Activated CD4-positive, alpha-beta memory T cell treated with anti-CD3 and anti-CD28 coated beads, Interleukin-2, amount 10 ng/mL, durations not matched to agents 7 days and 5 days (primary cell): ENCODE measurements at places on chromosomes 12 and 14. TPM values are rescaled to one million over a fixed set of nuclear protein-coding genes. Genes with fewer than 3 reads are reported as not detected.

DNA sequence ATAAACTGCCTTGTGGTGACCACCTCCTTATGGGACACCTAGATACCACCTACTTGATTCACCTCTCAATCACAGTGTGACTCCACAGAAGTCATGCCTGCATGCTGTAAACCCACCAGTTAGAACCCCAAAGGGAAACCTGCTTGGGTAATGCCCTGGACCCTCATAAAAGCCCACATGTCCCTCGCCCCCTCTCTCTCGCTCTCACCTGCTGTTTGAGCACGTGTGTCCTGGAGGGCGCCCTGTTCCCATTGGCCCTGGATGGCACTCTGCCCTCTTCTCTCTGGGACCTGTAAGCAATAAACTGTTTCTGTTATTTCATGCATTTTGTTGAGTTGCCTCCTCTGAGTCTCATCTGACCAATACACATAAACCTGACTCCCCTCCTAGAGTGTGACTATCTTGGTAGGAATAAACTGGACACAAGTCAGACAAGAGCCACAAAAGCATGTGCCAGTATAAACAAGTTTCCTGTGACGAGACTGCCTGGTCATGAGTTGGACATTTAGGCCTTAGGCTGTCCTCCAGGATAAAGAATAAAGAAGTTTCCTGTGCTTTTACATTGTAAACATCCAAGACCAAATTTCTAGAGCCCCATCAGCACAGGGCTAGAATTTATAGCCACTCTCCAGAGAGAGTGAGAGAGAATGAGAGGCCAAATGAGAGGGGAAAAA, 8.6 kb downstream of the IFI27L2 start:
- no peaks in the 10 kb centered on the region for H3K36me3 ChIP-seq
- peaks cover 1% of the 10 kb centered on the region for H3K4me1 ChIP-seq
- no peak overlapping the region for H3K4me3 ChIP-seq
- peaks cover 11% of the 10 kb centered on the region for H3K27me3 ChIP-seq
- no peak for DNase-seq

DNA sequence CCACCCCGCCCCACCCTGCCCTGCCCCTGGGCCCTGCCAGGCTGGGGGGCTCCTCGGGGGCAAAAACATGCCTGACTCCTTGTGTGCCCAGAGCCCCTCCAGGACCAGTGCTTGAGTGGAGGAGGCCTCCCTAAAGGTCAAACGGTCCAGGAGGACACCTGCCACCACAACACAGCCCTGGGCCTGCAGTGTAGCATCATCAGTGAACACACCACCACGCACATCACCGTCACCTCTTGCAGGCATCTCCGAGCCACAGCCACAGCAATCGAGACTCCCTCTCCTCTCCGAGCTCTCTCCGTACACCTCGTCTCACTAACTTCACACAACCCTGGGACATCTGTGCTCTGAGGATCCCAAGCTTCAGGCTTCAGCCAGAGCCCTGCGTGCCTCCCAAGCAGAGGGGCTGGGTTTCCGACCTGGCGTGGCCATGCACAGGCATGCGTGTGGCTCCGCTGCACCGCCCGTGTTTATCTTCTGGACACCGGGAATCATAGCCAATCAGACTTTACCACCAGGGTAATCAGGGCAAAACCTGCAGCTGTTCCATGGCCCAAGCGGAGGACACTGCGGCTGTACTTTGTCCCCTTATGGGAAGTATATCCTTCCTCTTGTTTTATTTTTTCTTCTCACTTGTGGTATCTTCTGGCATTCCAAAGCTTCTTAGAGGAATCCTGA, 6.2 kb upstream of the DIO3 start:
- peaks cover 13% of the 10 kb centered on the region for H3K27me3 ChIP-seq
- H3K27ac ChIP-seq = no peak overlapping the region
- H3K4me1 ChIP-seq = no peaks in the 10 kb centered on the region
- DNase-seq = no peak
- no peaks in the 10 kb centered on the region for H3K36me3 ChIP-seq
- H3K4me3 ChIP-seq = no peak overlapping the region

DNA sequence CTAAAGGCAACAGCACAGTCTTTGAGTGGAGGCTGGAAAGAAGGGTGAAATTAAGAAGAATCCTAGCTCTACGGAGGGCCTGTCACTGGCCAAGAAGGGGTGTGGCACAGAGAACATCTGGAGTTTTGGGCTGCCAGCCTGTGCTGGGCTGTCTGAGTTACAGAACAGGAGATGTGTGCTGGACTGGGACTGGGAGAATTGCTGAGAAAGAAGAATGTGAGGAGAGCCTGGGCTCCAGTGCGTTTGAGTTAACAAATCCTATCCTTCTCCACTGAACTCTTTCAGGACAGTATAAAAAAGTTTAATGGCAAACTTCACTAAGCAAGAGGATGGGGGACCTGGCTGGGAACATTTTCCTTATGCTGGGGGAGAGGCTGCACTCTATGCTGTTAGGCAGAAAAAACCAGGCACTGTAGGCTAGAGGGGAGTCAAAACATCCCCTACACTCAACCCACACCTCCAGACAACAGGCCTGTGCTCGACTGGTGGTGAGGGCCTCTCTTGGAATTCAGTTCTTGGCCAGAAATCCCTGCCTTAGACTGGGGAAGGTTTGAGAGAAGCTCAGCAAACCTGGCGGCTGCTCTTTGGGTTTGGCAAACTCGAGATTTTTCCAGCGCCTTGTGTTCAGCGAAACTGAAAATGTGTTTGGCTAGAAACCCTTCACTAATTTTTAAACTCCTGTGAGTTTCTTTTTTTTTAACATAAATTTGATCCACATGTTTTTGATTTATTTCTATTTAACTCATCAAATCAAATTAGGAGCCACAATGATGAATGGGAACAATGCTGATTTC, 217.3 kb downstream of the MON2 start:
- peaks cover 19% of the 10 kb centered on the region for H3K27me3 ChIP-seq
- H3K36me3 ChIP-seq = no peaks in the 10 kb centered on the region
- H3K27ac ChIP-seq = no peak overlapping the region
- H3K4me1 ChIP-seq = no peaks in the 10 kb centered on the region

DNA sequence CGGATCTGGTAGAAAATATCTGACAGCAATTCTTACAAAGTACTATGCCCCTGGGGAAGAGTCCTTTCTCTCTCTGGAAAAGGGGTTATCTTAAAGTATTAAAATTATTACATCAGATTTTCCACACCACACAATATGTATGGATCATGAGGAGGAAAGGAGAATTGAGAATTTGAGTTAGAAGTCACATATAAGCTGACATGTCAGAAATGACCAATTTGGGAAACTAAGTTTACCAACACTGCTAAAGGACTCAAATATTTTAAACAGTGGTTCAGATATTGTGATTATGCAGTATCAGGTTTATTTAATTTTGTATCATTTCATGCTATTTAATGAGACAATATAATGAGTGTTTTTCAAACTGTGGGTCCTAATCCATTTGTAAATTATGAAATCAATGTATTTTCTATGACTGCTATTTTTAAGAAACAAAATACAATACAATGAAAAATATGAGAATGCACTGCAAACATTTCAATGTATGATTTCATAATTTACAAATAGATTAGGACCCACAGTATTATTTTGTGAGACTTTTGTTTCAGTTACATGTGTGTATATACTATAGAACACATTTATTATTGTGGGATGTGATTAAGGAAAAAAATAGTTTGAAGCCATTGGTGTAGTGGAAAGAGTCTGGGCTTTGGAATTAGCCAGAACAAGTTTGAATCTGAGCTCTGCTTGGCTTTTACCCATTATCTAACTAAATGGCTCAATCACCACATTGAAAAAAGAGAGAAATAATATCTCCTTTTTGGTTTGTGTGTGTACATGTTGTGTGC, 1.8 kb upstream of the INSM2 start:
- H3K36me3 ChIP-seq = no peaks in the 10 kb centered on the region
- no peak overlapping the region for H3K4me3 ChIP-seq
- H3K4me1 ChIP-seq = peaks cover 14% of the 10 kb centered on the region
- no peak for DNase-seq
- H3K27ac ChIP-seq = no peak overlapping the region

- no peaks in the 10 kb centered on the region for H3K36me3 ChIP-seq
- H3K27me3 ChIP-seq = peaks cover 15% of the 10 kb centered on the region
- DNase-seq = no peak
These were observed 28.5 kb upstream of the NTF3 start for GRCh38 chr12:5403411-5403810.

DNA sequence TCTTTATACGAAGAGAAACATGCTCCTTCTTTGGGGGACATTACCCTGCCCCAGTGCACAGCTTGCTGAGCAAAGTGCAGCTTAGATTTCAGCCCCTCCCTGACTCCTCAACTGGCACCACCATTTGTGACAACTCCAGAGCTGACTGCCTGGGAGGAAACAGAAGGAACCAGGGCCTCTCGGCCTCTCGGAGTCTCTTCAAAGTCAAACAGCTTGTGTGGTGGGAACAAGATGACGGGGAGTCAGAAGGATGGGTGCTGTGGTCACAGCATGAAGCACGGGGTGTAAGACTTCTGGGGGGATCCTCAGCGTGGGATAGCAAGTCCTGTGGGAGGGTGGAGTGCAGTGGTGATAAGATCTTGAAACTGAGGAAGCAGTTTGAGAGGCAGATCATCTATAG, 123.5 kb upstream of the BCL2L14 start:
- H3K36me3 ChIP-seq = no peaks in the 10 kb centered on the region
- H3K27ac ChIP-seq = no peak overlapping the region
- no peak for DNase-seq

DNA sequence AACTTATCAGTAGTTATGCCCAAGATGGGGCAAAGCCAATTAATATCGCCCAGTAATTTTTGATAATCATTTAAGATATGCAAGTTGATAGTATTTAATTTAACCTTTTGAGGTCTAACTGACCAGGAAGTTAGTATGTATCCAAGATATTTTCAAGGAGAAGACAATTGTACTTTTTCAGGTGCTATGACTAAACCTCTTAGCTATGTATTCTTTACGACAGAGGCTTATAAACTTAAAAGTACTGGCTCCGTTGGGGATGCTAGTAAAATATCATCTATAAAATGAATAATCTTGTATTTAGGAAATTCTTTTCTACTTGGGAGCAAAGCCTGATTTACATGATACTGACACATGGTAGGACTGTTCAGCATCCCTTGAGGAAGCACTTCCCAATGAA, 40.3 kb downstream of the TMTC3 start:
- H3K4me3 ChIP-seq = no peak overlapping the region
- H3K27me3 ChIP-seq = no peaks in the 10 kb centered on the region
- H3K36me3 ChIP-seq = peaks cover 27% of the 10 kb centered on the region
- H3K4me1 ChIP-seq = no peaks in the 10 kb centered on the region
- DNase-seq = no peak

GRCh38 chr12:71671816-71672215, 7.7 kb downstream of the THAP2 start:
- H3K27me3 ChIP-seq = peaks cover 3% of the 10 kb centered on the region
- H3K27ac ChIP-seq = no peak overlapping the region
- no peak overlapping the region for H3K4me3 ChIP-seq
- H3K36me3 ChIP-seq = peaks cover 8% of the 10 kb centered on the region

DNA sequence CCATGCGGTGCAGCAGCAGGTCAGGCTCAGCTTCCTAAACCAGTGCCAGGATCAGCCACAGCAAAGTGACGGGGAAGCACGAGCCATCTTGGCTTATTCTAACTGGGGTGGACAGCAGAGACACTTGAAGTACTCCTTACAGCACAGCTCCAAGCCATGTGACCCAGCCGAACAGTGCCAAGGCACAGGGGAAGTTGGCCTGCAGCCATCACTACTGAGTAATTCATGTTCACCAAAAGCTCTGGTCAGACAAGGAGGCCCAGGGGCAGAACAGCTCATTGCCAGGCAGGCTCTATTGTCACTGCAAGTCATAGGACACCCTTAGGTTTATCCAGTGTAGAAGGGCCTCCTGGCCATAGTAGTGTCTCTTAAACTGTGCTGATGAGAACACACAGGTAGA, 23.4 kb upstream of the SLC35F4 start:
- H3K27me3 ChIP-seq = no peaks in the 10 kb centered on the region
- H3K4me3 ChIP-seq = no peak overlapping the region
- no peak for DNase-seq
- no peaks in the 10 kb centered on the region for H3K36me3 ChIP-seq
- no peaks in the 10 kb centered on the region for H3K4me1 ChIP-seq

OR6S1 gene
- total RNA-seq = not detected

AJUBA gene
- total RNA-seq = 1.2 TPM

TAS2R50 gene
- 0.73 TPM for total RNA-seq

MEG3 gene
- not detected for total RNA-seq

CD69 gene
- 196 TPM for total RNA-seq

GRIN2B gene
- total RNA-seq = not detected

SYCP3 gene
- total RNA-seq = 0.30 TPM
